ENCODE measurements at places on chromosomes 12 and 14.

GRCh38 chr14:81638656-81639280 is 105.1 kb upstream of the SEL1L start:
- DNase-seq = no peak

- no peak for DNase-seq
These were observed 483 bp downstream of the POC1B start for GRCh38 chr12:89525305-89525823.

GRCh38 chr14:105212541-105213300 is 31.6 kb upstream of the NUDT14 start:
- no peak for DNase-seq

DNA sequence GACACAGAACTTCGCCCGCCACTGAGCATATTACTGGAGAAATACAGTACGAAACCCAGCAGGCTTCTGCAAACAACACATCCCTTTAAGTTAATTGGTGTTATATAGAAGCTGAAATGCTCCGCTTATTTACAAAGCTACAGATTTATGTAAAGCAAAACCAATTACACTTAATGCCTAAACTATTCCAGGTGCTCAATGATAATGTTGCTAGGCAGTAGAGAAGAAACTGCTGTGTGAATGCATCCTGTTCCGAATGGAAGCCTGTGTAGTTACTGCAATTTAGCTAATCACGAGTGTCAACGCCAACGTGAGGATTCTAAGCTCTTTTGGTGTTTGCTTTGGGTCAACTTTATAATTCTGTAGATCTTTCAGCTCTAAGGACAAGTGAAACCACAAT is 89.8 kb downstream of the SLC15A5 start:
- DNase-seq = no peak

GRCh38 chr12:2298556-2299200 is 245.9 kb downstream of the CACNA1C start:
- DNase-seq = no peak

Measured in H1 (cell line).